ENCODE measurements at places on chromosomes 12 and 14.

GRCh38 chr12:12523229-12523628 lies 39.4 kb downstream of the DUSP16 start:
- no peak for DNase-seq

- DNase-seq, result no peak
These were observed 80.0 kb downstream of the LGMN start for GRCh38 chr14:92668276-92668973.

- no peak for DNase-seq
These were observed 182.2 kb upstream of the E2F7 start for GRCh38 chr12:77247542-77247941.

DNA sequence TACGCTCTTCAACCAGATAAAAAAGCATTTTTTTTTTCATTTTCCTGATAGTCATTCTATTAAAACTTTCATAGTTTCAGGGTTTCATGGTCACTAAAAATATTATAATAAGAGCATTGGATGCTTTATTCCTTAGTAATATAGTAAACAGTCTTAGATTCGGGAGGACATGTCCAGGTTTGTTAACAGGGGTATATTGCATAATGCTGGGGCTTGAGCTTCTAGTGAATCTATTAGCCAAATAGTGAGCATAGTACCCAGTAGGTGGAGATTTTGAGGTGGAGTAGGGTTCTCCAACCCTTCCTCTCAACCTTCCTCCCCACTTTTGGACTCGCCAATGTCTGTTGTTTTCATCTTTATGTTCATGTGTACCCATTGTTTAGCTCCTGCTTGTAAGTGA lies 277.4 kb upstream of the RGS6 start:
- no peak for DNase-seq

DNA sequence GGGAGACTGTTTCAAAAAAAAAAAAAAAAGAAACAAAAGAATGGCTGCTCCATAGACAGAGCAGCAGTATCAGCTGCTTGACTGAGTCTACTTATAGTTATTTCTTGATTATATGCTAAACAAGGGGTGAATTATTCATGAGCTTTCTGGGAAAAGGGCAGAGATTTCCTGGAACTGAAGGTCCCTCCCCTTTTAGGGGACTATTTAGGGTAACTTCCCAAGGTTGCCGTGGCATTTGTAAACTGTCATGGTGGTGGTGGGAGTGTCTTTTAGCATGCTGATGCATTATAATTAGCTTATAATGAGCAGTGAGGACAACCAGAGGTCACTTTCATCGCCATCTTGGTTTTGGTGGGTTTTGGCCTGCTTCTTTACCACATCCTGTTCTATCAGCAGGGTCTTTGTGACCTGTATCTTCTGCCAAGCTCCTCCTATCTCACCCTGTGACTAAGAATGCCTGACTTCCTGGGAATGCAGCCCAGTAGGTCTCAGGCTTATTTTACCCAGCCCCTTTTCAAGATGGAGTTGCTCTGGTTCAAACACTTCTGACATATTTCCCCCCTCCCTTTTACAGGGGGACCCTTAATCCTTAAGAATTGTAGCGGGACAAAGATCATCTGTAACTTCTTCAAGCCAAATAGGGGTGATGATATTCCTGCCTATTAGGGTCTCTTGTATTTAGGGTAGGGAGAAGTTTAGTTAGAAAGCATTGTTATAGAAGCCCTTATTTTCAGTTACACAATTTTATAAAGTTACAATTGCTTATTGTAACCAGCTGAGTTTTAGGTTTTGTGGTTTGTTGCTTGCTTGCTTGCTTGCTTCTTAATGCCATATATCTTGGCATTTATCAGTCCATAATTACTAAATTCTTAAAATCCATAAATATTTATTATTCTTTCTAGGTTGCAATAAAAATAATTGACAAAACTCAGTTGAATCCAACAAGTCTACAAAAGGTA lies 42.5 kb downstream of the MARK3 start:
- peak; percentile 43 for DNase-seq

DNA sequence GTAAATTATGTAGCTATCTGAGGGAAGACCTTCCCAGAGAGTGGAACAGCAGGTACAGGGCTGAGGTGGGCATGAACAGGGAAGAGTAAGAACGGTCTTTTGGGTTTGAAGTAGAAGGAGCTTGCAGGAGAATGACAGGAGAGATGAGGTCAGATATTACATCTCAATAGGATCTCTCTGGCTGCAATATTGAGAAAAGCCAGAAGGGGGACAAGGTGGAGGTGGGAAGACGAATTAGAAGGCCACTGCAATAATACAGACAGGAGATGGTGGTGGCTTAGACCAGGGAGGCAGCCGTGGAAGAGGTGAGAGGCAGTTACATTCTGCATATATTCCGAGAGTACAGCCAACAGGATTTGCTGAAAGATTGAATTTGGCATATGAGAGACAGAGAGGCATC lies 310.2 kb downstream of the APAF1 start:
- no peak for DNase-seq
